ENCODE measurements at places on chromosomes 12 and 14.

- DNase-seq, result no peak
Observed at GRCh38 chr12:31853977-31854376, 105.2 kb upstream of the RESF1 start.

DNA sequence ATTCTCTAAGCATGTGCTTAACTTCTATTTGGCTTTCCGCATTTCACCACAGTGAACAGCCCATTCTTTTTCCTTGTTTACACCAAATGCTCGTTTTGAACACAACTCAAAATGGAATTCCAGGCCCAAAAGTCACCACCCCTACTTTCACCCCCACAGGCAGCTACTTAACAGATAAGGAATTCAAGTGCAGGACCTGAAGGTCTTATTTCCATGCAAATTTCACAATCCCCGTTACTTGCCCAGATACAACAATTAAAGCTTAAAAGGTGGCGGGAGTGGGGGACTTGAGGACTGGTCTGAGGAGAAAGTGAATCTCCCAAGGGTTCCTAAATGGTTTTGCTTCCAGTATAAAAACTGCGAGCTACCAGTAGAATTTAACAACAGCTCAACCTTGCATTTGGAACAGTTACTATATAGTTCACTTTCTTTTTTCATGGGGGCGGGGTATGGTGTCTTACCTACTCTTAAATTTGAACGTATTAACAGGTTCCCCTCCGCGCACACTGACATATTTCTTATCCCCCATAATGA is 3.7 kb downstream of the USP44 start:
- DNase-seq, result no peak

- DNase-seq, result peak; percentile 66
Observed at GRCh38 chr12:117587631-117588287, 226.3 kb upstream of the NOS1 start.

- no peak for DNase-seq
Observed at GRCh38 chr14:103519837-103520212, 2.8 kb downstream of the CKB start.

- no peak for DNase-seq
Observed at GRCh38 chr12:2832550-2833127, 2.2 kb downstream of the NRIP2 start.

All from head of caudate nucleus (tissue), 42 donors.